Endodermal cell (in vitro differentiated cells): ENCODE measurements at places on chromosomes 6 and 20.

DNA sequence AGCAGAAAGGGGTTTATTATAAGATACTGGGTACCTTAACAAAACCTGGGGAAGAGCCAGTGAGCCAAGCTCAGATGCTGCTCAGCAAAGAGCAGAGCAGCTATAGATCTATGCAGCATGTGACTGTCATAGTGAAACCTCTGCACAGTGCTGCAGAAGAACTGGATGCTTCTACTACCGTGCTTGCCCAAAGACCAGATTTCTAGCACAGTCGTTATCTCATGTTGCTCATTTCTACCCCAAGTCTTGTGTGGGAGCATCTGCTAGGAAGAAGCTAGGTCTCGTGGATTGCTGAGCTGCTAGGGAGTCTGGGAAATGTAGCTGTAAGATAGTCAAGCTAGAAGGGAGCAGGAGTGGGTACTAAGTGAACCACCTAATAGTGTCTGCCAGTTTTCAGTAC, 31.7 kb upstream of the GNRH2 start:
- no peak for DNase-seq

DNA sequence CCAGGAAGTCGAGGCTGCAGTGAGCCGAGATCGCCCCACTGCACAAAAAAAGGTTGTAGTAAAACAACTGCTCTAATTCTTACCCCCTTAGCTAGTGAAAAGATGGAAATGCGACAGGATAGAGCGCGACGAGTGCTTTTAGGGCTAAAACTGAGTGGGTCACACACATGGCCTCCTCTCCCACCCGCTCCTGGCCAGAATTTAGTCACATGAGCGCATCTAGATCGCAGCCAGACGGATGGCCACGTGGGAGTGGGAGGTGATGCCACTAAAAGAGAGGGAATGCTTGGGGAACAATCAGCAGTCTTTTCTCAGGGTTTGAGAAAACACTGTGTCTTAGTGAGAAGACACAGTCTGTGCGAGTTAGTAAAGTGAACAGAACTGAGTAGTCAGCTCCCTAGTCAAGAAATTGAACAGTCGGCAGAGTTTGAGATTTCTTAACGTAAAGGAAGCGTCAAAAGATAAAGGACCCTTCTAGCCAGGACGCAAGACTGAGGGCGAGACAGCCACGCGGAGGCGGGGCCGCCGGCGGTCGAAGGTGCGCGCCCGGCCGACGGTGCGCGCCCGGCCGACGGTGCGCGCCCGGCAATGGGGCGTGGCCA, 664 bp upstream of the ACTR5 start:
- DNase-seq: no peak

DNA sequence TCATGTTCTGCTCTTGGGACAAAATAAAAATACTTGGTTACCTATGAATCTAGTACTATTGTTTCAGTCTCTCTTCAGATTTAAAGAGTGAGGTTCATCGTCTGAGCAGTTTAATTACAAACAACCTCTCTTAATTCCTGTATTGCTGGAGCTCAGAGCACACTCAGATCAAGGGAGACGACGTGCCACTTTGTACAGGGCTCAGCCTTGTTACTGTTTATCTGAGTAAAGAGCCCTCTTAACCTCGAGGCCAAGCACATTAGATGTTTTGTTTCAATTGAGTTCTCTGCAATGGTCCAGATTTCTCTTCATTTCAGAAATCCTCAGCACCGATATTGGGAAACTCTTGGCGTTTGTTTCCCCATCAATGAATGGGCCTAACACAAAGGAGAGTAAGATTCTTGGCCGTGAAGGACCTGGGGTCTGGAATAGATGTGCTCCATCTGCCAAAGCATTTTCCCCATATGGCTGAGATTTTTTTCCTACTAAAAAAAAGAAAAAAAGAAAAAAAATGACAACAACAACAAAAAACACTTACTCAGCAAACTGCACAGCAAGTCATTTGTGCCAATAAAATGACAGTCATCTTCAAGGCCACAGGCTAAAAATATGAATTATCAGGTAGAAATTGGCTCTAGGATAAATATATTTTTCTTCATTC, 82.6 kb upstream of the CCN6 start:
- DNase-seq: no peak

DNA sequence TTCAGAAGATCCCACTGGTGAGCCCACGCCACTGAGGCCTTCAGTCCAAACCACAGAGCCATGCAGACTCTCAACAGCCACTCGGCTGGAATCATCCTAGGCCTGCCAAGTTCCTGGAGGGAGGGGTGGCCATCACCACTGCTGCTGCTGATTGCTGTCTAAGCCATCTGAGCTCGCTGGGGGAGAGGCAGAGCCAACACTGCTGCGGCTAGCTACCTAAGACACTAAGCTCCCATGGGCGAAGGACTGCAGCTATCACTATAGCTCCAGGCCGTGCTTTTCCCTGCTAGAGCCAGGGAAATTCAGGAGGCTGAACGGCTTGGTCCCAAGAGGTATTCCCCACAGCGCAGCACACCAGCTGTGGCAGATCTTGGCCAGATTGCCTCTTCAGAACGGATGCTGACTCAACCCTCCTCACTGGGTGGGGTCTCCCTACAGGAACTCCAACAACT, 73.6 kb downstream of the TBC1D32 start:
- no peak for DNase-seq

DNA sequence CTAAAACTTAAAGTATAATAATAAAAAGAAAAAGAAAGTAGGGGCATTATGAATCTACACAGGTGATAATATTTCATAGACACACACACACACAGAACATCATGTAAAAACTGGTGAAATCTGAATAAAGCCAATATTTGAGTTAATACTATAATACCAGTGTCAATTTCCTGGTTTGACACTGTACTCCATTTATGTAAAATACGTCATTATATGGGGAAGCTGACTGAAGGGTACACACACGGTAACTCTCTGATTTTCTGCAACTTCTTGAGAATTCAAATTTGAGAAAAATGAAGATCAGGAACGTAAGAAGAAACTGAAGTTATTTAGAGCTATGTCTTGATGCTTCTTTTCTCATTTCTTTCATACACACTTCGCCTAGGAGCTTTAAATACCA, 36.2 kb downstream of the PFDN4 start:
- no peak for DNase-seq

GRCh38 chr6:75116946-75117345, 88.9 kb downstream of the COL12A1 start:
- no peak for DNase-seq

GRCh38 chr6:96522465-96523009, 931 bp downstream of the UFL1 start:
- DNase-seq: no peak

- no peak for DNase-seq
Measured at GRCh38 chr20:25270829-25271251, 23.0 kb downstream of the PYGB start.

DNA sequence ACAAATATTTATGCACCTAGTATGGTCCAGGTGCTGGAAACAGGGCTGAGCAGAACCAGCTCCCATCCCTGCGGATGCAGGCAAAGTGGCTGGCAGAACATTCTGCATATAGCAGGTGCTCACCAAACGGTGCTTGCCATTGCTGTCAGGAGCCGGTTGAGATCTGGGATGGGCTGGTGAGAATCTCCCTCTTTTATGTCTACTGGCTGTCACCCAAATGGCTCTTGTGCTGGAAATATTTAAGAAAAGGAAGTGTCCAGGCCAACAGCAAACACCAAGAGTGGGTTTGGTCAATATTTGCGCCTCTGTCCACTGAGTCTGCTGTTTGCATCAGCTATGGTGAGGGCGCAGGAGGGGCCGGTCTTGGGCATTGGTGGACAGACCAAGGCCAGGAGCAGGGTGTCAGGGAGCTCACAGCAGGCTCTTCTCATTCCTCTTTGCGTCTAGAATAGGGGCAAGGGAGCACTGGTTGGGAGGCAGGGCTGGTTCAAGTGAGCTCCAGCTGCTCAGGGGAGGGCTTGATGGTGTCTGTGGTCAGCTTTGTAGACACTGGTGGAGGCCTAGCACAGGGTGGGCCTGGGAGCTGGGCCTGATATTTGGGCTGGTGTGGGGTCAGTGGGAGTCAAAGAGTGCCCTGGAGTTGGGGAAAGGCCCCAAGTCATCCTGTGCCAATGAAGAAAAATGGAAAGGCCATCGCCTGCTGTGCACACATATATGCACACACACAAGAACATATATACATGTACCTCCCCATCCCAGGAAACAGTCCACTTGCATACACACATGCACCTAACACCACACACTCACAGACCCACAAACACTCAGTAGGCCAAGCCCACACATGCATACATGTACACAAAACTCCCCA, 1.4 kb upstream of the BPIFB2 start:
- DNase-seq: no peak

DNA sequence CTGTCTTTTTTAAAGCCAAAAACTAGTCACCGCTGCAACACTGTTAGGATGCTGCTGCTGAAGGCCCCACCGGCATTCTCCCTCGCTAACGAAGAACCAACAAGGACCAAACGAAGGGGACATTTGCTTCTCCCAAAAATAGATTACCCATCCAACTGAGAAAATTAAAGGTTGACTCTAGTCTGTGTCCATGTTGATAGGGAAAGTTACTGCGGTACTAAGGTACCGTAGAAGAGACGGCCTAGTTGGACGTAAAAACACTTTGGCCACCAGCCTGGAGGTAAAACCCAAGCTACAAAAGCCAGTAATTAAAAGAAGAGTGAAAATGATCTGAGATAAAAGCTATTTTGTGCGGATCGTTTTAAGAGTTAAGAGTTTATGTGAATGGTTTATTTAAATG, 11.8 kb upstream of the FOXF2 start:
- DNase-seq: no peak

GRCh38 chr6:44222486-44223318, 693 bp upstream of the SLC29A1 start:
- DNase-seq: peak; percentile 74

DNA sequence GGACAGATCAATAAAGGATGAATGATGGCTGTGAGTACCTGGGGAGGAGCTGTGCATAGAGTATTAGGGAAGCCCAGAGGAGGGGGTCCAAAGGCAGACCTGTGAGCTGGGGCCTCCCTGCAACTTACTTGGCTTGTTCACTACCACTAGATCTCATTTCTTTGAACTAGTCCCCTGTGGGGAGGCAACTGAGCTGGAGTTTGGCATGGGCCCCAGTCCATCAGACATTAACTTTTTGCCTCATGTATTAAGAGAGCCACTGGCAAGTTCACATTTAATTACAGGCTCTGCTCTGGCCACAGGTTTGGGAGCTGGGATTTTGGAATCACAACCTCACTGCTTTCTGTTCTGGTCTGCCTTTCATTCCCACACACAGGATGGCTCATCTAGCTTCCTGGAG, 254.1 kb downstream of the PRL start:
- no peak for DNase-seq

- no peak for DNase-seq
Measured at GRCh38 chr20:22999756-23000155, 35.4 kb upstream of the SSTR4 start.

DNA sequence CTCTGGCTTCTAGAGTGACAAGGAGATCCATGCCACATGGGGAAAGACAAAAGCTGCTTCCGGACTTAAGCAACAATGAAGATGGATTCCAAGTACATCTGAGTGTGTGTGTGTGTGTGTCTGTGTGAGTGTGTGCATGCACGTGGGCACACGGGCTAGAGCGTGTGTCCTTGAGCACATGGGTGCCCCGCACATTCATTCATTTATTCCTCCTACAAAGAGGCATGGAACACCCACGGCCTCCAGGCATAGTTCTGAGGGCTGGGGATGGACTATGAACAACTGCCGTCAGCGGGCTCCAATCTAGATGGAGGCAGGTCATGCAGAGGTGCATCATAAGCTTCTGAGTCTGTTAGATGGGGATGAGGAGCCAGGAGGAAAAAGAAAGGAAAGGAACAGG, 49.1 kb downstream of the GRM4 start:
- DNase-seq: no peak

- no peak for DNase-seq
Measured at GRCh38 chr6:39266782-39267355, 37.6 kb upstream of the KCNK5 start.
